ENCODE measurements at places on chromosomes 7 and 10.

DNA sequence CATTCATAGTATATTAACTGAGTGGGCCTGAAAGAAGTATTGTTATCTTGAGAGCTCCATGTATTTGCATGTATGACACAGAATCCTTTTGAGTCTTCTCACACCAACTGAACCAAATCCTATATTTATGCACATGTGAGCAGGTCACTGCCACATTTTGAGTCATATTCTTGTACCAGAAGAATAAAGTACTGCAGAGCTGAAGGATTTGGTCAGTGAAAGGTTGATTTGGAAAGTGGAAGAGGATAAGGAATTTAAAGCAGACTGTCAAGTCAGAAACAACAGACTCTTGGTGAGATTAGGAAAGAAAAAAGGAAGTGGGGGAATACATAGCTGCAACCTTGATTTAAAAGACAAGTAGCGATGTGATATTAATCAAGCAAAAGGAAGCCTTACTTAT lies 121.8 kb downstream of the ARID5B start:
- DNase-seq: no peak

GRCh38 chr7:113421696-113422330 lies 303.5 kb upstream of the SMIM30 start:
- DNase-seq: peak; percentile 68

DNA sequence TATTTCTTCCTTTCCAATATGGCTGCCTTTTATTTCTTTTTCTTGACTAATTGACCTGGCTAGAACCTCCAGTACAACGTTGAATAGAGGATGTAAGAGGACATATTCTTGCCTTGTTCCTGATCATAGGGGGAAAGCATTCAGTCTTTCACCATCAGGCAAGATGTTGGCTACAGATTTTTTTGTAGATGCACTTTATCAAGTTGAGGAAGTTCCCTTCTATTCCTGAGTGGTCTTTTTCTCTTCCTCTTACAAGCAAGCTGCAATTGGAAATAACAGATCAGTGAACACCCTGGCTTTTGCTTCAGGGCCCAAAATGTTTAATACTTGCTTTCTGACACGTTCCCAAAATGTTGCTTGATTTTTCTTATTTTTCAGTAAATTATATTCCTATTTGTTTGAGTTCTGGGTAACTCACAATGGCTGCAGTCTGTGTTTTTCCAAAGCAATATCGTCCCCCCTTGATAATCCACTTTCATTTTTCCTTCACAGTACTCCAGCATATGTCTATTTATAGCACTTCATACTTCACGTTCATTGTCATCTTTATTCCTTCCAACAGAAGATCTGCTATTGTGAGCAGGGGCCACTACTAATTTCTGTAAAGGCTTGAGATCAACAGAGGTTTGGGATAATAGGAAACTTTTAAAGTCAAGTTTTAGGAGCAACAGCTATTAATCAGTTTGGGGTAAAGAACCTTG lies 11.7 kb downstream of the CPEB3 start:
- no peak for DNase-seq

DNA sequence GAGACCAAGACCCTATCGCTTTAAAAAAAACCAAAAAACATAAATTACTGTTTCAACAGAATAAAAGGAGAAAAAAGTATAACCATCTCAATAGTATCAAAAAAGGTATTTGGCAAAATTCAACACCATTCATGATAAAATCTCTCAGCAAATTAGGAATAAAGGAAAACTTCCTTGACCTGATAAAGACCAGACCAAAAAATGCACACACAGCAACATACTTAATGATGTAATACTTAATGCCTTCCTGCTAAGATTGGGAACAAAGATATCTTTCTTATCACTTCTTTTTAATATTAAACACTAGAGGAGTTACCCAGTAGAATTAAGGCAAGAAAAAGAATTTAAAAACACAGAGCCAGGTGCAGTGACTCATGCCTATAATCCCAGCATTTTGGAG lies 79.3 kb downstream of the CNOT4 start:
- DNase-seq: no peak

GRCh38 chr10:91088300-91089140 lies 131.9 kb upstream of the PCGF5 start:
- no peak for DNase-seq

GRCh38 chr10:93703066-93703465 lies 674 bp upstream of the FRA10AC1 start:
- peak; percentile 1 for DNase-seq

GRCh38 chr10:84261236-84261915 lies 16.5 kb downstream of the RGR start:
- DNase-seq: no peak

GRCh38 chr10:88542522-88542921 lies 40.6 kb downstream of the RNLS start:
- DNase-seq: no peak

GRCh38 chr7:98548971-98549370 lies 68.1 kb upstream of the NPTX2 start:
- no peak for DNase-seq

DNA sequence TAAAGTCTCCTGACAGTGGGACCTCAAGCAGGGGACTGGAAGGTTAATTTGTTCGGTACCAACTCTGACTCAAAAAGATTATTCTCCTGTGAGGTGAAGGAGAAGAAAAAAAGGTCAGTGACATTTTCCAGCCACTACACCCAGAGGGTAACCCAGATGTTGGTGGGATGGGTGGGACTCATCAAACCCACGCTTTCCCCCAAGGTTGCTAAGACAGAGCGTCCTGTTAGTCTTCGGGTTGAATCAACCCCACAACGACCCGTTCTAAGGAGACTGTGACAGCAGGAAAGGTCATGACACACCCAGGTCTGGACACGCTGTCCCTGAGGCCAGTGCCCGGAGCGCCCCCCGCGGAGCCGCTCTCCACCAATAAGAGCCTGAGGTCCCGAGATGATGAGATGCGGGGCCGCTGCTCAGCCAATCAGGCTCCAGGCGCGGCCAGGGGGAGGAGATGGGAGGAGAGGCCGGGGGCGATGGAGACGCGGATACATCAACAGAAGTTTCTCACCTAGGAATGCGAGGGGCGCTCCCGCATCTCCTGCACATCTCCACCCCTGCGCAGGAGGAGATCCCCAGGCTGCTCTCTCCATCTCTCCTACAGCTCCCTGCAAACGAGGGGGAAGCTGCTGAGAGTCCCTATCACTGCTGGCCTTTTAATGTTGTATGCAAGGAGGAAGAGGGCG lies at the start of gene WNT16:
WNT16 (plus strand) TSS at position 493 of the 683 bp plus-strand sequence. CDS start 293 bp downstream, outside the sequence.
- no peak for DNase-seq

GRCh38 chr10:5523796-5524574 lies 776 bp upstream of the CALML3 start:
- DNase-seq: no peak

DNA sequence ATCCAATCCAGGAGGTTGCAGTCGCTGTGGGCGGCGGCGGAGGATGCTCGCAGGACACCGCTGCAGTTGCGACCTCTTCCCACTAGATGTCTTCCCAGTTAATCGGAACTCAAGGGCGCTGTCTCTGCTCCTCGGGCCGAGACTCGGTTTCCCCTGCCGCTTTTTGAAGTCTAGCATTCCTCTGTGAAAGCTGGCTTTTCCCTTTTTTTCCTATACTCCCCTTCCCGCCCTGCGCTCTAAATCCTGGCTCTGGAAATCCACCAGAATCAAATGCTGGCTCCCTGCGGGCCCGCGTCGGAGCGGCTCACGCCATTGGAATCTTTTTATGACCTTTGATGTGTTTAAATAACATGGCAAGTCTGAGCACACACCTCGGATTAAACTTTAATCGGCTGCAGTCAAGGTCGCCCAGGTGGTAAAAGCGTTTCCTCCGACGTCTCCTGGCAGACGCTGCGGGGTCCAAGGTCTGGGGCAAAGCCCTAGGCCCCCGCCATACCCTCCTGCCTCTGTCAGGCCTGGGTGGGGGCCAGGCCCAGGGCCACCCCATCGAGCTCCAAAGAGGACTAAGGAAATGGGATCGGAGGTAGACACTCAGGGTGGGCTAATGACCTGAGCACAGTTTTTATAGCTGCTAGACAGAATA lies 10.7 kb upstream of the HOXA13 start:
- peak; percentile 43 for DNase-seq

DNA sequence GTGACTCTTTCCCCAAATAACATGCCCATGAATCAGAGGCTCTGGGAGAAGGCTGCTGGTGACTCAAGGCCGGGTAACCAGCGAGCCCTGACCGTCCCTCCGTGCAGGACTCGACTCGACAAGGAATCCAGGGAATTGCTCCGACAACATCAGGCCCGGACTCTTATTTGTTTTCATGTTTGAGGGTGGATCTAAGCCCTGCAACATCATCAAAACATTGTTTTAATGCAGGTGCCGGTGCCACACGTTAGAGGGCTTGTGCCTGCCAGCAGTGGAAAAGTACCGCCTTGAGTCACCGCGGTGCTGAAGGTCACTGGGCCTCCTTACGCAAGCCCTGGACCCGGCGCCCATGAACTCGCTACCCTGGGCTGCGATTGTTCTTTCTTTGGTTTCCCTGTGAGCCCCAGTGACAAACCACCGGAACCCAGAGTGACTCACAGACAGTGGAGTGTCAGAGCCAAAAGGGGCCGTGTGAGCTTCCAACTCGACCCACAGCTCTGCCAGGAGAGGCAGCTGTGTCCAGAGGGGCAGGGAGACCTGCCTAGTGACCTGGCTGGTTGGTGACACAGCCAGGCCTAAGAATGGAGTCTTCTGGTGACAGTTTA lies 139.4 kb upstream of the SHH start:
- DNase-seq: no peak

DNA sequence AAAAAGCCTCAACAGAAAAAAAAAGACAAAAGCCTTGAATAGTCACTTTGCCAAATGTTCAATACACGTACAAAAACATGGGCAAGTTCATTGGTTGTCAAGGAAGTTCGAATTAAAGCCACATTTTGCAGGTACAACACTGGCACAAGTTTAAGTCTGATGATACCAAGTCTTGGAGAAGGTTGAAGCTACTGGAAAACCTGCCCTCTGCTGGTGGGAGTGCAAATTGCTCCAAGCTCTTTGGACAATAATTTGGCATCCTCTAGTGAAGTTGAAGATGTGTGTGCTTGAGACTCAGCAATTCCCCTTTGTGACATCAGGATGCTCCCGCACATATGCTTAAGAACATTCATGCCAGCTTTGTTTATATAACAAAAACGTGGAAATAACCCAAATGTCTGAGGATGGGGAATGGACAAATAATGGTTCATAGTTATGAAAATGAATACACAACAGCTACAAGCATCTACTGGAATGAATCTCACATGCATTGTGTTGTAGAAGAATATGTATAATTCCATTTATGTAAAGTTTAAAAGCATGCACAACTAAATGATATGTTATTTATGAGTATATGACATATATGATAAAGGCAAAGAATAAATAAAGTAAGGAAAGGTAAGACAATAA lies 120.0 kb upstream of the PLPP4 start:
- peak; percentile 36 for DNase-seq

- no peak for DNase-seq
Observed at GRCh38 chr7:115574681-115575291, 455.8 kb downstream of the TFEC start.

DNA sequence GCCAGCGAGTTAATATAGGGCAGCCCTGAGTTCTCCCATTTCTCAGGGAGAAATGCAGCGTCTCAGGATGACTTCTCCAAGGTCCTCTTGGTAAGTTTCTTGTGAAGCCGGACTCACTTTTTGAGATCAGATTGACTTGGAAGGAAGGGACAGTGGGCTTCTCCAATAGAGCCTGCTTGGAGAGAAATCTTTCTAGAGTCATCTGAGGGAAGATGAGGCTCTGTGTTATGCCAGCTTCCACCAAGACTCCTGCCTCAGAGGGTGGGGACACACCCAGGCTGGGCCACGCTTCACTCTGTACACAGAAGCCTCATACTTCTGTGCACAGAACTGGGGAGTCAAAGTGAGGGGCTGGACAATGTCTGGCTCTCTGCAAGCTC lies 5.6 kb downstream of the C10orf105 start:
- DNase-seq: no peak

GRCh38 chr7:26280097-26280496 lies 11.6 kb upstream of the SNX10 start:
- DNase-seq: no peak

DNA sequence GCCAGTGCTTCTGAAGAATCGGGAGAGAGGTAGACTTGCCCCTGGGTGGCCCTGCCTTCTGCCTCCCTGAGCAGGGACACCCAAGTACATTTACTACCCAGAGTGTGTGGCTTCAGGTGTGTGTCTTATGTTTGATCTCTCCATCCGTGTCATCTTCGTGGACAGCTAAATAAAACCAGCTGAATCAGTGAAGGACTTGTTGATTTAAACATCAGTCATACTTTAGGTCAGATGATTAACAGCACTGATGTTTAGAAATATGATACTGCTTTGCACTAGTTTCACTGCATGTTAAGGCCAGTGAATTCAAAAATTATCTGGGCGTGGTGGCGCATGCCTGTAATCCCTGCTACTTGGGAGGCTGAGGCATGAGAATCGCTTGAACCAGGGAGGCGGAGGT lies 4.0 kb downstream of the MTG1 start:
- no peak for DNase-seq

DNA sequence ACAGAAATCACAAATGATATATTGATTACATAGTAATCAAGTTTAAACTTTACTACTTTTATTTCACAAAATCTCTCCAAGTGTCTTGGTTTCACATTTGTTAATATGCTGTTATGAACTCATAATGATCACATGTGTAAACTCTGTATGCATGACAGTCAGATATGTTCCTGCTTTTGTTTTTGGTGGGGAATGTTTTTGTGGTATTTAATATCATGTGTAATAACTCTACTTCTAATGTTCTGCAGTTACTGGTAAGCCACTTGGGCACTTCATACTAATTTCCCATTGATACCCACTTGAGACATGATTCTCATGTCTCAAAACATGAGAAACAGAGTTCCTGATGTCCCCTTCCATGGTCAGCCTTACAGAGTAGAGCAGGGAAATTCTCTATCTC lies 109.1 kb upstream of the INHBA start:
- no peak for DNase-seq

DNA sequence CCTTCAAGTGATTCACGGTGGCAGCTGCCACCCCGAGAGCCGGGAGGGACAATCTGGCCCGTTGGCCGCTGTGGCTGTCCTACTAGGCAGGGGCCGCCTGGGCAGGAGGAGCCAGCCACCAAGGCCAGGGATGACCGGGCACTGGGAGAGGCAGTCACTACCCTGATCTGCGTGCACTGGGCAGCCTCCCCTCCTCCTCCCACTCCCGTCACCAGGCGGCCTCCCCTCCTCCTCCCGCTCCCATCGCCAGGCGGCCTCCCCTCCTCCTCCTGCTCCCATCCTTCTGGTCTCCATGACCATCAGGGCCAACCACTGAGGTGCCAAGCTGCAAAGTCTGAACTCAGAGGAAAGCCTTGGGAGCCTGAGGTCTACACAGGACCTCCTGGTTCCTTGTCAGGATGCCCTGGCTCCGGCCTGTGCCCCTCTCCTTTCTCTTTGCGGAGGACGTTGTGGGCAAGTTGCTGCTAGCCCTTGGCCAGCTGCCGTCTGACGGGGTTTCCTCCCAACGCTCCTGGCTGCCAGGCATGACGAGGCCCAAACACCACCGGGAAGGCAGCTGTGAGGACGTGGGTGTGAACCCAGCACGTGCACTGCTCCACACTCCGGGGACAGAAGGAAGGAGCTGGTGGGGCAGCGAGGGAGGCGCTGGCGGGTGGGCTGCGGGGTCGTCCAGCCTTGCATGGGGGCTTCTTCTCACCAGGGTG lies 131.1 kb downstream of the WDR37 start:
- no peak for DNase-seq

GRCh38 chr7:36607721-36608095 lies 116.6 kb downstream of the AOAH start:
- DNase-seq: no peak

Data from activated CD4-positive, alpha-beta T cell treated with anti-CD3 and anti-CD28 coated beads, Interleukin-2, amount 50 U/mL, for 1 hour (primary cell).